CD4-positive, alpha-beta T cell treated with Interleukin-21 for 1 hour (primary cell): ENCODE measurements at places on chromosomes 7 and 10.

DNA sequence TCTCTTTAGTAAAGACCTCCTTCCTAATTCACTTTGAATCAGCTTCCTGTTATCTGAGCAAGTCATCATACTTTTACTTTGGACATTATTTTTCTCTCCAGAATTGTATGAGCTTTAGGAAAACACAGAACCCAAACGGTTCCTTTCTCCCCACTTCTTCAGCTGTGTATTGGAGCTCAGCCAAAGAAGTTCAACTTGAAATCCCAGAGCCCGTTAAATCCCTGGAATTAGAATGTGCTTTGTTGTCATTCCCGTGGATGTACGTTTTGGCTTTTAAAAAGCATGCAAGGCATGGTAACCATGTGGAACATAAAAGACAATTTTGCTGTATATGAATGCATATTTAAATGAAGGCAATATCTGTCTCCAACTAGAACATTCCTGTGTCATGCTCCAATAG lies 46.6 kb downstream of the AGMO start:
- DNase-seq, result no peak

GRCh38 chr7:74029991-74030415 lies 2.0 kb downstream of the ELN start:
- no peak for DNase-seq

GRCh38 chr7:17046666-17047065 lies 164.9 kb upstream of the AGR3 start:
- DNase-seq, result no peak

DNA sequence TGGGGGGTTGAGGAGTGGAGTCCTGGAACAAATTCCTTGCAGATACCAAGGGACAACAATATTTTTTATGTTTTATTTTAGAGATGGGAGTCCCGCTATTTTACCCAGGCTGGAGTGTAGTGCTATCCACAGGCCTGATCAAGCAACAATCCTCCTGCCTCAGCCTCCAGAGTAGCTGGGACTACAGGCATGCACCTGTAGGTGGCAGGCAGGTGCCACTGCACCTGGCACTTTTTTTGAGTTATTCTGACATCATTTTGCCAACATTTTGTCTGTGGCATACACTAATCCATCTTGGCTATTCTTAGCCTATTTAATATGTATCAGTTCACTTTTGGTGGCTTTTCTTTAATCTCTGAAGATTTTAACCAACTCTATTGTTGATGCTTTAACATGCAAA lies 317.8 kb upstream of the MTPN start:
- no peak for DNase-seq

DNA sequence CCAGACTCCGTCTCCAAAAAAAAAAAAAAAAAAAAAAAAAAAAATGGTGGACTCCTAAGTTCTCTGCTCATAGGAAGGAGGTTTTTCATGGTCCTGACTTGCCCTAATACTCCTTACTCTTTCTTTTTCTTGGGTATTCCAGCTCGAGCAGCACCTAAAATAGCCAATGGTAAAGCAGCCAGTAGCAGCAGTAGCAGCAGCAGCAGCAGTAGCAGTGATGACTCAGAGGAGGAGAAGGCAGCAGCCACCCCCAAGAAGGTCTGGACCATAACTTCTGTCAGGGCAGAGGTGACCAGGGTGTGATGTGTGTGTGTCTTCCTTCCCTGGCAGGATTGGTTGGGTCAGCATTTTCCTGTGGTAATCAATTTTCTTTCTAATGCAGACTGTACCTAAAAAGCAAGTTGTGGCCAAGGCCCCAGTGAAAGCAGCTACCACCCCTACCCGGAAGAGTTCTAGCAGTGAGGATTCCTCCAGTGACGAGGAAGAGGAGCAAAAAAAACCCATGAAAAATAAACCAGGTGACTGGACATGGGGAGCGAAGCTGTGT lies 6.9 kb downstream of the NOLC1 start:
- DNase-seq, result no peak

- DNase-seq, result no peak
Measured at GRCh38 chr7:158061884-158062656, 525.6 kb downstream of the PTPRN2 start.

DNA sequence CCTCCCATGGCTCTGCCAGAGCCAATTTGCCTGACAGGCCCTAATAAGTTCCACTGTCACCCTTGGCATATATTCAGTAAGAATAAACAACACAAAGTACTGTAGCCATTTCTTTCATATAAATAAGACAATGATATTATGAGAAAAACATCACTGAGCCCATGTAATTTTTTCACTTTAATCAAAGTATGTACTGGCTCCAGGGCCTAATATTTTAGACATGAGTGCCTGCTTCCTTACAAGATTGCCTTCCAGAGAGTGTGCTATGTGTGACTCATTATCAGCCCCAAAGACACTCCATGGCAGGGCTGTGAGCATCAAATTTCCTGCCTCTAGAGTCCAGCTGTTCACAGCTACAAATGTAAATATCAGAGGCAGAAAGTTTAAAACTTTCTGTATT lies 297.6 kb downstream of the LHFPL3 start:
- no peak for DNase-seq

DNA sequence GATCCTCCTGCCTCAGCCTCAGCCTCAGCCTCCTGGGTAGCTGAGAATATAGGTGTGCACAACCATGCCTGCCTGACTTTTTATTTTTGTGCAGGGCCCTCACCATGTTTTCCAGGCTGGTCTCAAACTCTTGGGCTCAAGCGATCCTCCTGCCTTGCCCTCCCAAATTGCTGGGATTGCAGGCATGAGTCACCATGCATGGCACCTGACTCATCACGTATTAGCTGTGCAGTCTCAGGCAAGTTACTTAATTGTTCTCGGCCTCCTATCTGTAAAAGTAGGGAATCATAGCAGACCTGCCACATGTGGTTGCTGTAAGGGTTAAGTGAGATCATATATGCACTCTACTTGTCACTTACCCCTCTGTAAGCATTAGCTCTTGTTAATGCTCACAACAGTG lies 117.2 kb downstream of the ANLN start:
- no peak for DNase-seq

- DNase-seq, result no peak
Measured at GRCh38 chr10:95628786-95629185, 27.7 kb downstream of the ALDH18A1 start.

DNA sequence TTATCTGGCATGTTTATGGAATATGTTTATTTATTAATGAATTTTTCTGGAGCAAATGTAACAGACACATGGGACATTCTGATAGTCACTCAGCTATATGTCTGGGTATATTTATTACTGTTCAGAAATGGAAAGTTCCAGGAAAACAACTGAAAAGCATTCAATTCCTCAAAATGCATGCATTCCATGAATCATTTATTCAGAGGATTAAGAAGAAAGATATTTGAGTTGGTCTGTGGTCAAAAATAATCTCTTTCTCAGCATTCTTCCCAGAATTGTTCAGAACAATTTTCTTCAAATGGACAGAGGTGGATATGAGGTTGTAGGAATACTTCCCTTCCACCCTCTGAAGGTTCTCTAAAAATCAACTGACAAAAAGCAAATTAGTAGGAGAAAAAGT lies 97.6 kb upstream of the ITGB1 start:
- no peak for DNase-seq

- DNase-seq, result no peak
Measured at GRCh38 chr10:67171970-67172369, 246.1 kb downstream of the LRRTM3 start.

GRCh38 chr7:1749864-1750466 lies 79.9 kb downstream of the ELFN1 start:
- no peak for DNase-seq

DNA sequence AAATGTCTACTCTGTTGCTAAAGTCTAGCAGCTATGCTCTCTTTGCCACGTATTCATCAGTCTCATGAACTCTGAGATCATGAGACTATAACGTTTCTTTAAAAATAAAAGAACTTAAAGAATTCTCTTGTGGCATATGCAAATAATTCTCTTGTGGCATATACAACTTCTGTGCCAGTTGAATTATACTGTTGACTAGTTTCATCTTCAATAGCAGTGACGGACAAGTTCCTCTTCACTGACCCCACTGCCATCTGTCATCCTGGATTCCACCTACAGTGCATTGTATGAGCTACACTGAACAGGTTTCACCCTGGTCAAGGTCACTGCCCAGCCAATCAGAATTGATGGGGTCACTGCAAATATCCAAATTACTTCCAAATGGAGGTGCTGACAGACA lies 88.2 kb downstream of the CD36 start:
- DNase-seq, result no peak

DNA sequence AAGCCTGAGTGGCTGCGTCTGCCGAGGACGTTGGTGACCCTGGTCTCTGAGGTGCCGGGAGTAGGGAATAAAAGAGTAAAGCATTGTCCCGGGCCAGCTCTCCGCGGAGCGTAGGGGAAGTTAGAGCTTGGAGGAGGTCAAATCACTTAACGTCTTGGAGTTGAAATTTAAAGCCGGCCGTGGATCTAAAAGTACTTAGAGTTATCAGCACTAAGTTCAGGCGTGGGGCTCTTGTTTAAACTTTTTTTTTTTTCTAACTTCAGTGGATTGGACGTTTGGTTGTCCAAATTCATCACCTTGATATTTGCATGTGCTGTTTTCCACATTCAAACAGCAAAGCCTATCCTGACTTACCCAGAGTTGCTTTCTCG lies 700 bp downstream of the NIPSNAP2 start:
- no peak for DNase-seq

- DNase-seq, result peak; percentile 54
Measured at GRCh38 chr10:65501259-65501658, 1424.6 kb upstream of the LRRTM3 start.

- no peak for DNase-seq
Measured at GRCh38 chr10:70292004-70292403, 8.2 kb upstream of the NPFFR1 start.

- DNase-seq, result no peak
Measured at GRCh38 chr7:107276220-107276827, 107.5 kb downstream of the HBP1 start.

GRCh38 chr10:93290661-93291354 lies 191.3 kb downstream of the MYOF start:
- DNase-seq, result no peak

- DNase-seq, result no peak
Measured at GRCh38 chr10:60008816-60009215, 102.5 kb upstream of the CCDC6 start.

DNA sequence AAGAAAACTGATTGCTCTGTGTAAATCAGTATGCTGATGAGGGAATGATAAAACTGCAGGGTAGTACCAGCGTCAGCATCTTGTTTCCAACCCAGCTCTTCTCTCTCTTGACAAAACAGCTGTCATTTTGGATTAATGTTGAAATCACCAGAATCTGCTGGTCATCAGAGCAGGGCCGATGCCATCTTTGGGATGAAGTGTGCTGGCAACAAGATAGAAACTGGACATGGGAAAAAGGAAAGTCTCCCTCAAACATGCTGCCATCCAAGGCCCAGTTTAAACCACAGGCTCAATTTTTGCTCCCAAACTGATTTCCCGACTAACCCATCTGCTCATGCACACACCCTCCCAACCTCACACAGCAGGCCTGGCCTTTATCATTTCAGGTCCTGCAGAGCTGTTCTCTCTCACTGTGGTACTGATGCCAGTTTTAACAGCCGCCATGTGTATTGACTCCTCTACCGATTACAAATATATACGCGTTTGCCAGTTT lies 285.2 kb downstream of the AUTS2 start:
- DNase-seq, result no peak

GRCh38 chr10:62960416-62960815 lies 144.2 kb upstream of the EGR2 start:
- DNase-seq, result no peak

GRCh38 chr7:78720066-78720465 lies 733.4 kb downstream of the MAGI2 start:
- no peak for DNase-seq

- no peak for DNase-seq
Measured at GRCh38 chr10:110876000-110876399, 4.3 kb downstream of the PDCD4 start.

DNA sequence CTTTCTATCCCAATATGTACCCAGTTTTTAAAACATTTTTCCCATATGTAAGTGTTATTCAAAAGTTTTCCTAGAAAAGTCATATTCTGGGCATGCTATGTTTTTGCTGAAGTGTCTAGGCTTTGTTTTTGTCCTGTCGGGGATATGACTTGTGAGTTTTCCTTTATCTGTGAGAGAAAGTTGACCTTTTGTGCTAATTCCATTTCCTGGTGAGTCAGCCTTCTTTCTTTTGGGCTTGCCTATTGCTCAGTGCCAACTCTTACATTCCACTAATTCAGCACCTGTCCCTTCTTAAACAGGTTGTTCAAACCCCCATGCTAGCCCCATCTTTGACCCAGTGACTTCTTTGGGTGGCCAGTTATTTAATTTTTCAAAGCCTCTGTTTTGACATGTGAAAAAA lies 146.2 kb downstream of the AHR start:
- no peak for DNase-seq

- DNase-seq, result no peak
Measured at GRCh38 chr10:6539833-6540232, 40.2 kb downstream of the PRKCQ start.

DNA sequence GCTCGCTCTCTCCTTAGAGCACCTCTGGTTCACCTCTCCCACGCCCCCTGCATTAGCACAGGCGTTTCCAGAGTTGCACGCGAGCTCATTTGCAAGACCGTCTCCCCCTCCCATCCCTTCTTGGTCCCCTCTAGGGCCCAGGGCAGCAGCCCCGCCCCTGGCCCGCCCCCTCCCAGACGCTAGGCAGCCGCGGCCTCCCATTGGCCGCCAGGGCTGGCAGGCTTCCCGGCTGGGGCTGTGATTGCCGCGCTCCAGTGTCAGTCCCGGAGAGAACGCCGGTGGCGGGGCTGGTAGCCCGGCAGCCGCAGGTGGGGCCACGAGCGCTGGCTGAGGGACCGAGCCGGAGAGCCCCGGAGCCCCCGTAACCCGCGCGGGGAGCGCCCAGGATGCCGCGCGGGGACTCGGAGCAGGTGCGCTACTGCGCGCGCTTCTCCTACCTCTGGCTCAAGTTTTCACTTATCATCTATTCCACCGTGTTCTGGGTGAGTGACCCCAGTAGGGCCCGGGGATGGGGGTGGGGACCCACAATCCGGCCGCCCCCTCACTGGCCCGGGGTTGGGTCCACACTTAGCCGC lies at the start of gene TSPAN15:
TSPAN15 (plus strand) TSS at position 257 of the 575 bp plus-strand sequence; CDS start at position 387, 130 bp downstream.
- peak; percentile 88 for DNase-seq

DNA sequence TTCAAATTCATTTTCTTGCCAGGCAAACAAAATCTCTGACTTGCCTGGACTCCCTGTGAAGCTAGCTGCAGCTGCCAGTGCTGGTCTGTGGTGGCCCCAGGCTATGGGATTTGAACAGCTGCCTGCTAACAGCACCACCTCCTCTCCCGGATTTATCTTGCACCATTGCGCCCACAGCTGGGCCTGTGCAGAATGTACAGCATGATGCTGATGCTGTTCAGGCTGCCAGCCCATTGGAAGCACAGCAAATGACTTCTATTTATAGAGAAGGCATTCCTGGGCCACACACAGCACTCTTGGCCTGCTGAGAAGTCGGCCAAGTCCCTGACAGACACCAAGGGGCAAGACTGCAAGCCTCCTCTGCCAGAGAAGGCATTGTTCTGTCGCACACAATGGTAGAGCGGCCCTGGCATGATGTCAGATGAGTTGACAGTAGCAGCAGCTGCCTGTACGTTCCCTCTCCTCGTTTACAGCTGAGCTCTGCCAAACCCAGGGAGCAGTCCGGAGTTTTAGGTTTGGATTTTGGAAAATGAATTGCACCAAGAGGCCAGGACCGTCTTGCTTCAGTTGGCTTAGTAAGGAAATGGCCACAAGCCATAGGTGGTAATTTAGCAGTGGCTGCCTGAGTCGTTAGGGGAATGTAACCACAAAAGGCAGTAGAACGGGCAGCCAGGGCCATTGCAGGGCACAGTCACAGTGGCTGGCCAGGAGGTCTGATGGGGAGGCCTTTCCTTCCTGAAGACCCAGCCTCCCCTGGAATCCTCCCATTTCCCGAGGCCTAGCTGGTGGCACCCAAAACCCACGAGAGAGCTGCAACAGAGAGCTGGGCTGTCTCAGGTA lies 38.5 kb downstream of the MTURN start:
- no peak for DNase-seq
